ENCODE measurements at places on chromosomes 7 and 10.

- DNase-seq, result no peak
These were observed 125.1 kb downstream of the TFPI2 start for GRCh38 chr7:93765475-93765874.

DNA sequence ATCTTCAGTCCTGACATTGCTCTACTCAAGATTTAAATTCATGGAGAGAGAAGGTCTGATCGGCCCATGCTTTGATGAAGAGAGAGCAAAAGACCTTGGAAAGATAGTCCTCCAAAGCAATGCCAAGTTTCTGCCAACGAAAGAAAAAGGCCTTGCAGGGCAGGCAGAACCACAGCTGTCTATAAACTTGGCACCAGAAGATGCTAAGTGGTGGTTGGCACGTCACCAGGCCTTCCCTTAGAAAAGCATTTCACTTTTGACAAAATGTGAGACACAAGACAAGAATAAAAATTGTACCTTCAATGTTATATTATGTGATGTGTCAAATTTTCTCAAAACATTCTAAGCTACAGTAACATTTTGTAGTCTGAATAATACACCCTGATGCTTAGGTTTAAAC lies 42.0 kb upstream of the FGFR2 start:
- no peak for DNase-seq

DNA sequence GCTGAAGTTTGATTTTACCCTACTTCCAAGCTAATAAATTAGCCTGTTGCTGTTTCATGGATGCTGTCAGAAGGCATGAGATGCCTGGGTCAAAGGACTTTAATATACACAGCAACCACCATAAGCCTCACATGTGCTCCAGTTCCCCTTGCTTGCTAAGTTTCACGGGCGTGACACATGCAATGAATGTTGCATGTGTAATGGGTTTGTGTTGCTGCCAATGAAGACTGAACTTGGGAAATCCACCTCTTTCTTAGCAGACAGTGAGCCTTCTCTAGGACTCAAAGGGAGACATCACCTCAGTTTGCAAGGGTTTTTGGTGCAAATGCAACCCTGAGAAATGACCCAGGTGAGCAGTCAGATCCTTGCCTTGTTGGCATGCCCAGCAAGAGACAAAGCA lies 505.5 kb upstream of the PODXL start:
- no peak for DNase-seq

GRCh38 chr7:129990403-129991192 lies 37.8 kb upstream of the UBE2H start:
- no peak for DNase-seq

GRCh38 chr7:29866490-29866930 lies 60.2 kb downstream of the WIPF3 start:
- no peak for DNase-seq

DNA sequence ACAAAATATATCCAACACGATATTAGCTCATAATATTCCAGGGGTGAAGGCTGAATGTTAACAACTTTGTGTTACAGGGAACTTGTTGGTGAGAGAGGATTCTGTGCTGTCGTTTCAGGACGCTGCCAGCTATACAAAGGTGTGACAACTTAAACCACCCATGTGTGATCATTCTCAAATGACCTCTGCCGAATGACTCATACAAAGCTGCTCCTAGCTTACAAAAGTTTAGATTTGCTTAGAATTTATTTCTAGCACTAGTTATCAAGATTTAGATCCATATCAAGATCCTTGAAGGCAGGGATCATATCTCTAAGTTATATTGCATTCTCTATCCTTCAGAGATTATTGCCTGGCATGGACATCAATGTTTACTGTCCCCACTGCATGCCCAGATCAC lies 65.3 kb downstream of the COBL start:
- no peak for DNase-seq

DNA sequence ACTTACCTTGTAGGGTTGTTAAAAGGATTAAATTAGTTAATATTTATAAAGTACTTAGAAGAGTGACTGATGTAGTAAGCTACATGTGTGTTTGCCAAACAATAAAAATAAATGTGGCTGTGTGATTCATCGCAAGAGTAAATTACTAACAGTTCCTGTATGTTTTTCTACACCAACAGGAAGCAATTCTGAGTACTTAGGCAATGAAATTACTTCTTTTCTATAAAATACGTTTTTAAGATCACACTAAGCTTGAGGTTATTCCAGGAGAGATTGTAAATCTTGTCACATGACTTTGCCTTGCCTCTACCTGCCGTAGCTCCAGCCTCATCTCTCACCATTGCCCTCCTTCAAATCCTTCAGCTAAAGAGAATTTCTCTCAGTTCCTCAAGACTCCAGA lies 18.1 kb upstream of the GSTK1 start:
- DNase-seq, result no peak

- DNase-seq, result no peak
These were observed 109.1 kb downstream of the C10orf90 start for GRCh38 chr10:126561294-126561920.

- DNase-seq, result no peak
These were observed 131.3 kb downstream of the INHBA start for GRCh38 chr7:41571573-41571972.
